ENCODE measurements at places on chromosomes 11 and 22.
A peak's percentile ranks its signal among the peaks of the same experiment; 100 is the strongest.

DNA sequence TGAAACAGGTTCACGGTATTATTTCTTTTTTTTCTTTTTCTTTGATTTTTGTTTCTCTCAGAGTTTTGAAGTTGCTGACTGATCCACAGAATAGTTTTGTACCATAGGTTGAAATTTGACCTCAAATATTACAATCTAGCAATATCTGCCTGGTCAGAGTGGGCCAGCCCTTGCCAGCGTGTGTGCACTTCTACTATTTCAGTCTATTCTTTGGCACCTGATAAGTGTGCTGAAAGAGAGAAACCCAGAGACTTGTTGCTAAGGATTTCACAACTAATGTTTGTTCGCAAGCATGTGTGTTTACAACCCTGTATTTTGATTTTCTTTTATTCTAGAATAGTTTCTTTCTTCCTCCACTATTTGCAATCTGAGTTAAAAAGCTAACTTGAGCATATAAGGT is 1125.2 kb upstream of the CNTN5 start:
- no peak for DNase-seq

DNA sequence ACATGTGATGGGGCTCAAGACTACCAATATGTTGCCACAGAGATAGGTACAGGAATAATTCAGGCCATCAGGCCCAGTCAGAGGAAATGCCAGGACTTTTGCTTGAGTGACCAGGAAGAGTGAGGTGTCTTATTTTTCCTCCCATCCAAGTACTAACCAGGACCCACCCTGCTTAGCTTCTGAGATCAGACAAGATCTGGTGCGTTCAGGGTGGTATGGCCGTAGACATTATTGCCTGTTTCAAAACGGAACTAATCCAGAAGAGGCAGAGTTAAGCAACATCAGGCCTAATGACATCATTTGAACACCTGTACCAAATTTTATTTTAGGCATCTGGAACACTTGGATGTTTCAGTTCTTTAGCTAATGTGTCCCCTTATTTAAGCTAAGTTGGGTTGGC is 205.5 kb upstream of the POU2AF2 start:
- no peak for DNase-seq

- no peak for DNase-seq
Observed at GRCh38 chr22:30362651-30363281, 6.0 kb downstream of the CCDC157 start.

GRCh38 chr22:22092974-22093373 is 110.4 kb upstream of the TOP3B start:
- no peak for DNase-seq

GRCh38 chr22:48428631-48429371 is 1398.9 kb downstream of the BRD1 start:
- DNase-seq: no peak

GRCh38 chr11:83835423-83835822 is 549.3 kb upstream of the CCDC90B start:
- no peak for DNase-seq

DNA sequence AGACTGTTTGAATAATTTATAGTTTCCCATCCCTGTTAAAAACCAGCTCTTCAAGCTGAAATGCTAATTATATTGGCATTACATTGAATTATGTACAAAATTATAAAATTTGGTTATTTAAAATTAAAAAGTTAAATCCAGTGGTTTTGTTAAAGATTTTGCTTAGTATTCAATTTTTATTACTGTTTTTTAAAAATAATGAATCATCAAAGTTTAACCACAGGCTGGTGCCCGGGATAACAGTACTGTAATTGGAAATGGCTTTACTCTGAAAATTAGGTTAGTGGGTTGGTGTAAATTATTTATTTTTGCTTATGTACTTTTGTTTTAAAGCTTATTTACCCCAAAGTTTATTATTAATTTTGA is 45.4 kb upstream of the WEE1 start:
- no peak for DNase-seq

- no peak for DNase-seq
Observed at GRCh38 chr22:46773076-46773475, 10.6 kb downstream of the TBC1D22A start.

- no peak for DNase-seq
Observed at GRCh38 chr11:113376156-113376555, 11.4 kb upstream of the ANKK1 start.

GRCh38 chr22:27474711-27475547 is 326.6 kb downstream of the MN1 start:
- no peak for DNase-seq

DNA sequence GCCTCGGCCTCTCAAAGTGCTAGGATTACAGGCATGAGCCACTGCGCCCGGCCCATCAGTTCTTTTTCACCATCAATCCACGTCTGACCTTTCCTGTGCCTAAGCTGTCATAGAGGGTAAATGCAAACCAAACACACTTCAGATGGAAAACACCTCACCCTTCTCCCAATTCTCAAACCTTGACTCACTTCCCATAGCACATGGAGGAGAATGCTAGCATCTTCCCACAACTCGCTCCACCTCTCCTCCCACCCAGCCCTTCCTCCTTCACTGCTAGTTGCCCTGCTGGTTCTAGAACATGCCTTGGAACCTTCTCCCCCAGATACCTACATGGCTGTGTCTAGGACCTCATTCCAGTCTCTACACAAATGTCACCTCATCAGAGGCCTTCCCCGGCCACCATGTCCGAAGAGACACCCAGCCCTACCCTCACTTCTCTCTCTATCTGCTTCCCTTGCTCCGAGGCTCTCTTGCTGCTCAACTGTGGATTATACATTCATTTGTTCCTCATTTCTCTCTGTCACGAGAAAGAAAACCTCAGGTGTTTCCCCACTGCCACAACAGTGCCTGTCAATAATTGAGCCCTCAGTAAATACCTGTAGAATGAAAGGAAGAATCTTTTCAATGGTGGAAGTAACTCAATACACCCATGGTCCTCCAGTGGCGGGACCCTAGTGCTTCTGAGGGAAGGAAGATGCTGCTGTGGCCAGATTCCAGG is 21.3 kb upstream of the NCF4 start:
- no peak for DNase-seq

DNA sequence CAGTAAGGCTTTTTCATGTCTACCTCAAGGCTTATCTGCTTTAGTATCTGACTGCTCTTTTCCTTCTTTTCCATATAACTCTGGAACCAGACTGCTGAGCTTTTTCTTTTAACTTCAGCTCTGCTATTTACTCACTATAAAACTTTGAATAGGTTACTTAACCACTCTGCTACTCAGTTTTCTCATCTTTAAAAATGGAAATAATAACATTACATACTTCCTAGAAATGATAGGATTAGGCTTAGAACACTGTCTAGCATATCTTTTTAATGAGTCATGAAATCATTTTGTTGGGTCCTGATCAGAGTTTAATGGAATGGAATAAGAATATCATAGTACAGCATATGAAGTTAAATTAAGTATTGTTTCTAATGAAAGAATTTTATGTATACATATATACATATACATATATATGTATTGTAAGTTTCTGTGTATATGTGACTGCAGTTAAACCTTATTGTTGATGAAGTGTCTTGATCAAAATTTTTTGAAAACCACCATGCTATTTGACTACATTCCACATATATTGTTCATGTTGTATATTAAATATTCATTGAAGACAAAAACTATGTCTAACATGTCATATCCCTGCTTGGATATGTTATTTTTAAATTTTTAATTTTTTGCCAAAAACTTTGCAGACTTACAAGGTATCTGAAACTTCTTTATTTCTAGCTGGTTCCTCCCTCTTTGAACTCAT is 120.2 kb downstream of the METTL15 start:
- DNase-seq: no peak

- no peak for DNase-seq
Observed at GRCh38 chr11:106642331-106642730, 375.9 kb downstream of the GUCY1A2 start.

DNA sequence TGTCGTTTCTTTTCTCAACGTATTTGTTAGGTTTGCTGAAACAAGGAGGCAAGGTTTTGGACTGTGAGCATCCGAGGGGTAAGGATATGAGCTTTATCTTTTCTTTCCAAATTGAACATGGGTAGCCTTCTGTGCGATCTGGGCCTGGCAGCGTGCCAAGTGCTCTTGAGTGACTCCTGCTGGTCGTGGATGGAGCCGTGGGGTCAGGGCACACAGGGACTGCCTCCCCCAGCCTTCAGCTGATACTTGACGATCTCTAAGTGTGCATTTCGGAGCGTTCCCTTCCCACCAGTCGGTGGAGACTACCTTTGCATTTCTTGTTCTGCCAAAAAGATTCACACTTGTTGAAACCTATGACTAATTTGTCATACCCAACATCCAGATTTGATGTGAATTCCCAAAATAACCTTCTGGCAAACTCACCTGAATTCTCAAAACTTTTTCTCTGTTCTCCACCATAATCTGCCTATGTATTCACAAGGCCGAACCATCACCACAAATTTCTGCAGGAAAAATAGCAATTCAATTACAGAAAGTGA is 40.1 kb upstream of the CLMP start:
- peak; percentile 45 for DNase-seq

DNA sequence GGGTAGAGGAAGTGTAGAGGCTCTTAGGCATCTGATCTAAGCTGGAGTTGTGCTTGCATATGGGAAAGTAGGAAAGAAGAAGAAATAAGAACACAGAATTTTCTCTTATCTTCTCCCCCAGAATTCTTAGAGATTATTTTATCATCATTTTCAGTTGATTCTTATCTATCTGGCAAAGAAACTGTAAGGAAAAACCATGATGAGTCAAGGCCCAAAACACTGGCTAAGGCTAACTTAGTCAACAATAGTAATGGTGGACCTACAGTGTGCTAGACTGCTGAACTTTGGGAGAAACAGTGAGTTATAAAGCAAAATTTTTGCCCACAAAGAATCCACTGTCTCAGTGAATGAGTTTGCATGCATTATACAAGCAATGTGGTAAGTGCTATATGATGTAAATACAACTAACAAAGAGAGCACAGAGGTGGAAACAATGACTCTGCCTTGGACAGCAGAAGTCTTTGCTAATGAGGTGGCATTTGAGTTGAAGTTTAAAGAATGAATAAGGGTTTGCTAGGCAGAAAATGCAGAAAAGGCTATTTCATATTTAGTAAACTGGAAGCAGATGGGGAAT is 344.5 kb upstream of the PLET1 start:
- DNase-seq: no peak

- no peak for DNase-seq
Observed at GRCh38 chr22:42993651-42994275, 21.2 kb downstream of the PACSIN2 start.

DNA sequence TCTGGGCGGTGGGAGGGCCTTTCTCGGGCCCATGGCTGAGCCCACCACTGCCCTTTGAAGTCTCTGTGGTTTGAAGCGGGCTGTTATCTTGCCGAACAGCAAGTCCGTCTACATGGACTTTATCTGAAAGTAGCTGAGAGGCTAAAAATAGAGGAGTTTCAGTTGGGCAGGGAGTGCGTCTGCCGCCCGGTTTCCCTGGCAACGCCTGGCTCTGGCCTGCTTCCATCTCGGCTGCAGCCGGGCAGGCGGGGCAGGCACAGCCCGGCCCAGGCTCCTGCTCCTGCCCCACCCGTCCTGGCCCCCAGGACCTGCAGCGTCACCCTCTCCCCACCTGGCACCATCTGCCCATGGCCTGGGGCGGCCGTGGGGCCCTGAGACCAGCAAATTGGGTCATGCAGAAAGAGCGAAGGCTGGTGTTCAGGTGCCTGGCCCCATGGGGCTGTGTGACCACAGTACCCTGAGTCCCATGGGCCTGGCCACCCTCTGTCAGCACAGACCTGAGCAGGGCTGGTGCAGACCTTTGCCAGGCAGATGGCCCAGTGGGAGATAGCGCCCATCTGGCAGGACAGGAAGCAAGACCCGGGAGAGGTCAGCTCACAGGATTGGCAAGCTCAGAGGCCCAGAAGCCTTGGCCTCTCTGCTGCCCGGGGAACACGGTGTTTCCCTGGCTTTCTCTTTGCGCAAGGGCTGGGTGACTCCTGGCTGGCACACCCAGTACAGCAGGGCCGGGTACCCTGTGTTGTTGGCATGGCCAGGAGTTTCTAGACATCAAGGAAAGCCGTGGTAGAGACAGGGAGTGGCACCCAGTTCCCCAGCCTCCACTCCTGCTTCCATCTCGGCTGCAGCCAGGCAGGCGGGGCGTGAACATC is 79.1 kb upstream of the KCNQ1OT1 start:
- DNase-seq: peak; percentile 85

GRCh38 chr11:91904792-91905785 is 319.5 kb upstream of the FAT3 start:
- DNase-seq: no peak
